ENCODE measurements at places on chromosomes 7 and 10. TPM values are rescaled to one million over a fixed set of nuclear protein-coding genes. Genes with fewer than 3 reads are reported as not detected.

Gene WEE2
- total RNA-seq: not detected

Gene LAMB4
- not detected for total RNA-seq

DNA sequence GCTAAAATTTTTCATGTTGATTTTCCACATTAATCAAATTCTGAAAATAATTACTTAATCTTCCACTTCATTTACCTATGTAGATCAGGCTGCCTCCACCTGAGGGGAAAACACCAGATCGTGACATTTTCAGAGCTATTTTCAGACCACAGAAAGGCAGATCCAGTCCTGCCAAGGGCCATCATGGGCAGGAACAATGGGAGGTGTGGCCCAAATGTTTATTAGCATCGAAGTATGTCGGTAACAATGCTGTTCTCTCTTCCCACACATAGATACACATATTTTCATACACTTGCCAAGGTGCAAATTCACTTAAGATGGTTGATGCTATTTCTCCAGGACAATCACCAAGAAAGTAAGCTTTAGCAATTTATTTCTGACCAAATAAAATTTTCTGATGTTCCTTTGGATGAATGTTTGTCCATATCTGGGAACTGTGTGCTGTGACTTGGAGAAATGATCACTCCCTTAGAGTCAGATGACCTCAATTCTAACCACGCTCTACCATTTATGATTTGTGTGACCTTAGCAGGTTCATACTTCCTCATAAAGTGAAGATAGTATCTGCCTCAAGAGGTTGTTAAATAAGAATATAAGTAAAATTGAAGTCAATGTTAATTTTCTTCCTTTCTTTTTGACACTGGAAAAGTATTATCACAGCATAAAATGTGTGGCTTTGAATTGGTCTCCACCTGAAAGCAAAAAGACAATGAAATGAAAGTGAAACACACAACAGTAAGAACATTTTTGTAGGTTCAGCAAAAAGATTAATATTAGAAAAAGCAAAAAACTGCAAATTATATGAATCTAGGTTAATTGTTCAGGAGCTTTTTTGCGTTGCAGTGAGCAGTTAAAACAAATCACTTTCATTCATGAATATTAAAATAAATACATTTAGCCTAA is 310.4 kb upstream of the PHF14 start:
- DNase-seq: no peak
- H3K27me3 ChIP-seq: no peaks in the 10 kb centered on the region
- H3K4me1 ChIP-seq: no peaks in the 10 kb centered on the region
- H3K27ac ChIP-seq: no peak overlapping the region

- H3K4me3 ChIP-seq: no peak overlapping the region
- H3K27ac ChIP-seq: no peak overlapping the region
- no peak for DNase-seq
- H3K36me3 ChIP-seq: no peaks in the 10 kb centered on the region
- H3K27me3 ChIP-seq: no peaks in the 10 kb centered on the region
Observed at GRCh38 chr10:104052431-104052830, 33.2 kb downstream of the COL17A1 start.

Measured in upper lobe of right lung (tissue), 1 donor.